ENCODE measurements at places on chromosomes 7 and 10.
A peak's percentile ranks its signal among the peaks of the same experiment; 100 is the strongest.

GRCh38 chr7:71430246-71430645 lies 298.3 kb downstream of the GALNT17 start:
- DNase-seq, result no peak

DNA sequence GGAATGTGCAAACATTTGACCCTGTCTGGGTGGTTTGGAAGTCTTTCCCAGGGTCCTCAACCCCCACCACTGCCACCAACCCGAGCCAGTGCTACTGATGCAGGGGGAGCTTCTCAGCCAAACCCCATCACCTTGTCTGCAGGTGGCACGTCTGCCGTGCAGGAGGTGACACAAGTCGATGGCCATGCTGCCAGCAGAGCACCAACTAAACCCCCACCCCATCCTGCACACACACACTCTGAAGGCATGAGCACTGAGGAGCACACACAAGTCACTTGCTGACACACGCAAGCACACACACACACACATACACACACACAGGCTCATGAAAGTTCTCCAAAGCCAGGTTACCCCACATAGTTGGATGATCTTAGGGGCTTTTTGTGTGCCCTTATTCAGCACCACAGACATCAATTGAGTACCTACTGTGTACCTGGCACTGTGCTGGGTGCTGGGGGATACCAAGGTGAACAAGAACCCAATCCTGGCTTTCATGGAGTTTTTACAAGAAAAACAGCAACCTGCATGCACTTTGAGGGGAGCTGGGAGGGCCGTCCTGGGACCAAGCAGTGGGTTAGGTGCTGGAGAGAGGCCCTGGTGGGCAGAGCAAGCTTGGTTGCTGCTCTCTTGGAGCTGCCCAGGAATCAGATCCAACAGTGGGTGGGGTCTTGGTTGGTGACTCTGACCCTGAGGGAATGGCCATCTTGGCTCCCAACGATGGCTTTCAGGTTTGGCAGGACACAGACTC lies 118.8 kb downstream of the RGS10 start:
- DNase-seq, result no peak

DNA sequence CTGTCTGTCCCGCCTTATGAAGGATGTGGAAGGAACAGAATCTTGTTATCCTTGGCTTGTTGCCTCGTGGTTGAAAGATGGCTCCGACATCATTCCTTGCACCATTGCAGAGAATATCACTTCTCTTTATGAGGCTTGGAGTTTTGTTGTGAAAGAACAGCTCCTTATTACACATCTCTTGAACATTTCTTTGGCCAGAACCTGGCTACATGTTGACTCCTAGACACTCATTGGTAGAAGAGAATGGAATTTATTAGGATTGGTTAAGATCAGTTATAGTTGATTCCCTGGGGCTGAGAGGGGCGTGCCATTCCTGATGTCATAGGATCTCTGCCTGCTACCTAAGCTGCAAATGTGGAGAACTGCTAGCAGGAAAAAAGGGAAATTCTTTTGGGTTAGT lies 180.5 kb upstream of the CTBP2 start:
- no peak for DNase-seq

- DNase-seq, result peak; percentile 54
These were observed 23.6 kb upstream of the ZRANB1 start for GRCh38 chr10:124918191-124918830.

DNA sequence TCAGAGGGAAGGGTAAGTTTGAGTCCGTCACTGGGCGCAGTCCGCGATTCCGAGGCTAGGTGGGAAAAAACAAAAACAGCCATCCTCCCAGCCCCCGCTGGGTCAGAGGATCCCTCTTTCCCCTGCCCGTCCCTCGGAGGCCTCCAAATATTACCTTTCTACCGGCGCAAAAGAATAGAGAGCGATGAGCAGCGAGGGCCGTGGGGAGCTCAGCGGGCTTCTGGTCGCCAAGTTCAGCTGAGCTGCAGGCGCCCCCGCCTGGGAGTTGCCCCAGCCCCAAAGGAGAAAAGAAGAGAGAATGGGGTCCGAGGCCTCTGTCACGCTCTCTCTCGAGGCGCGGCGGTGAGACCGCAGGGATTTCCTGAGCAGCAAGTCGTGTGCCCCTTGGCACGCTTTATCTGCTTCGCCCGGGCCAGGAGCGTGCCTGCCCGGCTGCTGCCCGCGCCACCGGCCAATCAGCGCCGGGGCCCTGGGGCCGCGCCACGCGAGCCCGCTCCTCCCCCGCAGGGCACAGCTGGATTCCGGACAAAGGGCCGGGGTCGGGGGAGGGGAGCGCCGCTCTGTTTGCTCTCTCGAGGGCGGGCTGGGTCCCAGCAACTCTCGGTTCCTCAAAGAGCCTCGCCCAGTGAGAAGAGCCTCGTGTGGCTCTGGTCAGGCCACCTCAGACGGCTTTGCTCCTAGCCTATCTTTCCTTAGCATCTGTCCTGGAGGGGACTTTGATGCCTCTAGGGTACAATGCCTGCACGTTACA lies at the start of gene NEUROG3:
Gene NEUROG3 (minus strand): TSS at position 367 of the 751 bp plus-strand sequence. CDS start 379 bp downstream, outside the sequence.
- DNase-seq, result no peak

DNA sequence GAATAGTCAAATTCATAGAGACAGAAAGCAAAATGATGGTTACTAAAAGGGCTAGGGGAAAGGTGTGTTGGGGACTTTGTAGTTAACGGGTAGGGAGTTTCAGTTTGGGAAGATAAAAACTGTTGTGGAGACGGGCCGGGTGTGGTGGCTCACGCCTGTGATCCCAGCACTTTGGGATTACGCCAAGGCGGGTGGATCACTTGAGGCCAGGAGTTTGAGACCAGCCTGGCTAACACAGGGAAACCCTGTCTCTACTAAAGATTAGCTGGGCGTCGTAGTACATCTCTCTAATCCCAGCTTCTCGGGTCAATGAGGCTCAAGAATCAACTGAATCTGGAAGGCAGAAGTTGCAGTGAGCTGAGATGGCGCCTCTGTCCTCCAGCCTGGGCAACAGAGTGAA lies 30.8 kb downstream of the KPNA7 start:
- DNase-seq, result no peak
